ENCODE measurements at places on chromosomes 12 and 14.

DNA sequence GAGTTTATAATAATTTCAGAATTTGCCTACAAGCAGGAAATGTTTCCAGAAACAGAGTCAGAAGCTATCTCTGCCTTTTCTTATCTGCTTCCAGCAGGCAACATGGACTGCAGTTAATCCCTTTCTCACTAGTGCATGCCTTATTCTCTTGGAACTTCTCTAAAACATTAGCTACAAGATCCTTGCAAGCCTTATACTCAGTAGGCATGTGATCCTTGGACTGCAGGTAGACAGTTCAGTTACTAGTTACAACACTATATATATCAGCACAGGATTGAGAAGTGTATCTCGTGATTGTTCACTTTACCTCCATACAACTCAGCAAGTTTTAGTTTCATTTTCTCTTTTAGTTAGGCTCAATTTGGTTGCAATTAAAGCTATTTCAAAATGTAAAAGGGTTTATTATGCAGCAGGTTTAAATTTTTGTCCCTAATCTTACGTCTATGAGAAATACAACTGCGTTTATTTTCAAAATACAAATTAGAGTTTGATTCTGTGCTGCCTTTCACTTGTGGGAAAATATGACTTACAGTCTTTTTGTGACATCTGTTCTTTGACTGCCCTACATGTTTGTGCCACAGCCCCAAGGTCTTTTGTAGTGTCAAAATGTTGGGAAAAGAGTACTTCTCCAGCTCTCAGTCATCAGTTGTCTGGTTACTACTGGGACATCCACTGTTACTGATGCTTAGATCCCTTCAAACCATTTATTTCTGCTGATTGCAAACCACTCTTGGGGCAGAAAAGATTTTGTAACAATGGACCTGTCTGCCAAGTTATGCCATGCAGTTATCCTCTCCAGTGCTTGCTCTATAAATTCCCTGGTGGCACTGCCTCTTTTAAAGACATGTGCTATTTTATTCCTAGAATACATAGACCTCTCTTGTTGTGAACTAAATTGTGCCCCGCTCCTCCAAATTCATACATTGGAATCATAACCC lies 709.0 kb upstream of the FOXG1 start:
- no peak for DNase-seq

DNA sequence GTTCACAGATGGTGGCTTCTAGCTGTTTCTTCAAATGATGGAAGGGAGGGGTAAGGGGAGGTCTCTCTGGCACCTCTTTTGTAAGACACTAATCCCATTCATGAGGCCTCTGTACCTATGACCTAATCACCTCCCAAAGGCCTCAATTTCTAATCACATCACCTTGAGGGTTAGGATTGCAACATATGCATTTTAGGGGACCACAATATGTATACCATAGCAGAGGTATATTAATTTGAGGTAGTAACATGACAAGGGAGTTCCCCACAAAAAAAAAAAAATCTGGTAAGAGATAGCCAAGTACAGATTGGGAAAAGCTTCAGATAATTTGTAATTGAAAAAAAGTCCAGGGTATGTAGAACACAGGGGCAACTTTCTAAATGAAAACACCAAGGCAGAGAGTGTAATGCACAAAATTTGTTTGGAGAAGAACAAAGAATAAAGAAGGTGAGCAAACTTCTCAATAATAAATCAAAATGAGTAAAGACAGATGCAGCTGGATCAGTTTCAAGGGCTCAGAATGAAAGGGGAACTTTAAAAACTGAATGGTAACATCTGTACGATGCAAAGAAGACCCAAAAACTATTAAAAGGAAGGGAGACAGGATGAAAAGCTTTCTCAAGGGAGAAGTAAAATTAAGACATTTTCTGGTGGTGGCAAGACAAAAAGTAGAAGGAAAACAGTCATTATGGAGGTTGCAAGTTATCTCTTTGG lies 125.5 kb upstream of the DCN start:
- DNase-seq, result no peak

DNA sequence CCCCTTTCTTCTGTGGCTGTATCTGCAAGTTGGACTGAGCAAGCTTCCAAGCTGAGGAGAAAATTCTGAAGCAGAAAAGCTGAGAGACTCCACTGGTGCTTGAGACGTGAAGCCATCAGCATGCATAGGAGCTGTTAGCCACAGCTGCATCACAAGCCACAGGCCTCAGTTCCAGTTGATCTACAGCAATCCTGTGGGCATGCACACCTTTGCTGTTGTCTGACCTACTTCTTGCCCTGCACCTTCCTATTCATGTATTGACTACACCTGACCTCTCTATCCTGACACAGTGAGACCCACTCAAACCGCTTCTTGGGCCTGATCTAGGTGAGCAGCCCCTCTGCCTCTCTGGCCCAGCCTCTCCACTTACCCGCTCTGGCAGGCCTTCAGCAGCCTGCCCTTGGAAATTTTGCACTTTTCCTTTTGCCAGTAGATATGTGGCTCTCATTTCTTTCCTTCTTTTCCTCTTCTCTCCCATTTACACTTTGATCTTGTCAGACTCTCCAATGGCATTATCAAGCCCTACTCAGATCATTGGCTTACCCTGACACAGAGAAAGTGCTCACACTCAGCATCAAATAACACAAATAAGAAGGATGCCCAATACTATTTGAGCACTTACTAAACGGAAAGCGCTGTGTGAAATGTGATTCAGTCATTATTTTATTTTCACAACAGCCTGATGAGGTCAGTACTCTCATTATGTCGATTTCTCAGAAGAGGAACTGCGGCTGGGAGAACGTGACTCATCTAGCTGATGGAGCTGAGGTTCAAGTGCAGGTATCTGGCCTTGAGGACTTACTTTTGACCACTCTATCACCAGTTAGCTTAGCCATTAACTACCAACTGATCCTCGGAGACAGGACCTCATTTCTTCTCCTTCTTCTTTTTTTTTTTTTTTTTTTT lies 21.9 kb upstream of the PTGR2 start:
- DNase-seq, result no peak

- no peak for DNase-seq
Measured at GRCh38 chr14:101328412-101329028, 232.8 kb upstream of the DIO3 start.

DNA sequence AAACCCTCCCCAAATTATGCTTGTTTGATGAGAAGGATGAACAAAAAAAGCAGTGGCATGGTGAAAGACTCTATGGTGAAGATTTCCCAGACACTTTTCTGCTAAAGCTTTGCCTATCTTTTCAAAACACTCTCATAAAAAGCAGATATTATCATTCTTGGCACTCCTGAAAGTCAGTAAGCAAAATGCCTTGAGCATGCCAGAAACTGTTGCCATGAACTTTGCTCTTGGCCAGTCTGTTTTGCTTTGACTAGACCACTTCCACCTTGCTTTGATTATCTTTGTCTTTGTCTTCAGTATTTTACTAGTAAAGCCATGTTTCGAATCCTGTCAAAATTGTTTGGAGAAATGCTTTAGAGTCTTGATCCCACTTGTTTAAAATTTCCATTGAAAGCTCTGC lies 110.4 kb downstream of the CNTN1 start:
- no peak for DNase-seq

- no peak for DNase-seq
Measured at GRCh38 chr12:2759733-2760132, 35.0 kb upstream of the FKBP4 start.

DNA sequence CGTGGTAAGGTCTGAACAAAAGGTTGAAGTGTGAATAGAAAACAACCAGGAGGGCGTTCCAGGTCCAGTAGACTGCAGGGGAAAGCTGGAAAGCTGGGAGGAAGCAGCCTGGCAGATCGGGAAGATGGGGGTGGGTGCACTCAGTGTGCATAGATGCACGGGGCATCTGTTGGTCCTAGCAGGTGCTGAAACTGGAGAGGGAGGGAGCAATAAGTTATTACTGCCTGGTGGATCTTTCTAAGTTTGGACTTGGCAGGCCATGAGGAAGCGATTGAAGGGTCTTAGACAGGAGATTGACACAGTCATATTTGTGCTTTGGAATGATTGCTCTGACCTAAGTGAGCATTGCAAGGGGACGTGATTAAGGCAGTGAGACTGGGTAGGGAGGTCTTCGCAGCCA lies 194.4 kb downstream of the EFCAB11 start:
- DNase-seq, result no peak

DNA sequence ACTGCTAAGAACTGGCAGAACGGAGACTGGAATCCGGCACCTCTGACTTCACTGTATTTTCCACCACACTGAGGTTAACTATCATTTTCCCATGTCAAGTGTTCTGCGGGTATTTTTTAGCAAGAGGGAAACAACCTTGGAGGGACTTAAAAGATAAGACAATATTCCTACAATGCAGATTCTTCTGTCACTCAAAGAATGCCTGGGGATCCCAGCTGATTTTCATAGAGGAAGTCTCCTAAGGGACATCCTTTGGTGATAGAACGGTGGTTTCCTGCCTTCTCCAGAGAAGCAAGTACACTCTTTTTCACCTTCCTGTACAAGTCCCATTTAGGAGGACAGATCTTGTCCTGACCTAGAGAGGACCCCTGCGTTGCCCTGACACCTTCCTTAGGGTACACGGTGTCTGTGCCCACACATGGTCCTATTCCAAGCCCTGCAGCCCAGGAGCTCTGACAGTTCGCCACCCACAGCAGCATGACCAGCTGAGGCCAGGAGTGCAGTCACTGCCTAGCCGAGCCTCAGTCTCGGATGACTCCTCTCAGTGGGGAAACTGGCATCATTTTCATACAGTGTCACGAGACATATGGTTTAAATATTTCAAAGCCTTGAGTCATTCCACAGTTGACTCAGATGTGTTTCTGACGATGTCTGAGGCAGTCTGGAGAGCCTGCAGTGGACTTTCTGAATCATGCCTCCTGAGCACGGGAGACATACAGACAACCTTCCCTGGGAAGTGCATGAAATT lies 181.3 kb upstream of the FKBP4 start:
- DNase-seq, result no peak

- DNase-seq, result no peak
Measured at GRCh38 chr12:68319988-68320623, 12.1 kb downstream of the MDM1 start.

DNA sequence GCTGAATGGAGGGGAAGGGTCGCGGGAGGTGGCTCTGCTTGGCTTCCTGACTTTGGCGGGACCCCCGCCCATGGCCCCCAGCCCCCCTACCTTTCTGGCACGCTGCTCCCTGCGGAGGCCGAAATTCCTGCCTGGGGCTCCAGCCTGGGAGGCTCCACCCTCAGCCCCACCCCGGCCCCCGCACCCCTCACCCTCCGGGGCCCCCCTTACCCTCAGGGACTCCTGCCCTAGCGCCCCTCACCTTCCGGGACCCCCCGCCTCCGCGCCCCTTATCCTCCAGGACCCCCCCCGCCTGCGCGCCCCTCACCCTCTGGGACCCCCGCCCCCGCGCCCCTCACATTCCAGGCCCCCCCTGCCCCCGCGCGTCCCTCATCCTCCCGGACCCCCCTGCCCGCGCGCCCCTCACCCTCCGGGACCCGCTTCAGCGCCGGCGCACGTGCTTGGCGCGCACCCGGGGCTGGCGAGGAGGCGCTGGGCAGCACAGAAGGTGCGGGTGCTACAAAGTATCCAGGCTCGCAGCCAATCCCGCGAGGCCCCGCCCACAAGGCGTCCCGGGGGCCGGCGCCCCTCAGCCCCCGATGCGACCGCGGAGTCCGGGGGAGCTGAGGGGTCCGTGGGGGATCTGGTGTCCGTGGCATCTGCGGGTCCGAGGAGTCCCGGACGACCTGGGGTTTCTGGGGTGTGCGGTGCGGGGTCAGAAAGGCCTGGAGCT lies at the start of gene ANHX:
TSS of gene ANHX (minus strand) at position 477 of the 712 bp plus-strand sequence. CDS start 1,521 bp downstream, outside the sequence.
- DNase-seq, result no peak

GRCh38 chr14:92215579-92215978 lies 93.8 kb downstream of the CPSF2 start:
- no peak for DNase-seq

GRCh38 chr12:106839333-106839732 lies 64.9 kb downstream of the RIC8B start:
- DNase-seq, result no peak

DNA sequence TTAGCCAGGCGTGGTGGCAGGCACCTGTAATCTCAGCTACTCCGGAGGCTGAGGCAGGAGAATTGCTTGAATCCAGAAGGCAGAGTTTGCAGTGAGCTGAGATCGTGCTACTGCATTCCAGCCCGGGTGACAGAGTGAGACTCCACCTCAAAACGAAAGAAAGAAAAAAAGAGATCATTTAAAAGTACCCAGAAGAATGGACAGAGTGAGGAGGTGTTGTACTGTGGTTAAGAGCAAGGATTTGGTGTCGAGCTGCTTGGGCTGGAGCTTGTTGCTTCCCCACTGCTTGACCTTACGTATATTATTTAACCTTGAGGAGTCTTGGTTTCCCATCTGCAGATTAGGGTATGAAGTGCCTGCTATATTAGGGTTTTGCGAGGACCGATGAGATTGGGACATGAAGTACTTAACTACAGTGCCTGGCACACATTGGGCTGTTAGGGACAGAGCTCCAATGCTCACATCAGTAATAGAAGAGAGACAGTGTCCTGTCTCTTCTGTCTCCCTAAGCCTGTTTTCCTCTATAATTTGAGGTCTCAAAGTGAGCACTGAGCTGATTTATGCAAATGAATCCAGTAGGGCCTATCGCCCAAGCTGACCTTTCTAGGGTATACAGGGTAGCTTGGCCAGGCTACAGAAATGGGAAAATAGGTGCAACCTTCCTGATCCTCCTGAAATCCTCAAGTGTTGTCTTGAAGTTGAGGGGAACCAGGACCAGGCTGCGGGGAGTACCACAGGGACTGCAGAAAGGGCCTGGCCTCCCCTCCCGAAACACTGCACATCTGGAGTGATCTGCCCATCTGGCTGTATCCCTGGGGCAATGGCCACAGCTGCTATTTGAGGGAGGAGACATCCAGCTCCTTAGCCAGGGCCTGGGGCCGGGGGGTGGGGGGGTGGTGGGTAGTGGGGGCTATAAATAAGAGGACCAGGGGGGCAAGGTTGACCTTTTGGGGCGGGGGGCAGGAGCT lies 8.6 kb upstream of the HDAC7 start:
- no peak for DNase-seq

GRCh38 chr14:59964251-59965007 lies 44.5 kb downstream of the LRRC9 start:
- DNase-seq, result no peak

- no peak for DNase-seq
Measured at GRCh38 chr12:20490213-20490612, 121.9 kb downstream of the PDE3A start.

DNA sequence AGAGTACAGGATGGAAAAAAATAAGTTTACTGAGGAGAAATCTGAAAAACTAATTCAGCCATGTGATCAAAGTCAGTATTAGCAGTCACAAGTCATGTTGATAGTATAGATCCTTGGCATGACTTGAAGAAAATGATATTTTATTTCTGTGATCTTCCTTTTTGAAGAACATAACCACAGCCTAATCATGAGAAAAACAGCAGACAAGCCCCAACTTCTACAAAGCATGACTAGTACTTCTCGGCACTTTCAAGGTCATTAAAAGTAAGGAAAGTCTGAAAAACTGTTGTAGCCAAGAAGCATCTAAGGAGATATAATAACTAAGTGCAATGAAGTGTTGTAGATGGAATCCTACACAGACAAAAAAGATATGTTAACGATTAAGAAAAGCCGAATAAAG lies 264.1 kb upstream of the FOXG1 start:
- DNase-seq, result no peak

- DNase-seq, result no peak
Measured at GRCh38 chr14:34023824-34024767, 73.2 kb upstream of the EGLN3 start.

- DNase-seq, result no peak
Measured at GRCh38 chr12:27968972-27969623, 3.4 kb downstream of the PTHLH start.

All from stimulated activated CD8-positive, alpha-beta memory T cell treated with anti-CD3 and anti-CD28 coated beads, Interleukin-4, amount 100 ng/mL, for 1 hour (primary cell).